ENCODE measurements at places on chromosomes 5 and 9.

DNA sequence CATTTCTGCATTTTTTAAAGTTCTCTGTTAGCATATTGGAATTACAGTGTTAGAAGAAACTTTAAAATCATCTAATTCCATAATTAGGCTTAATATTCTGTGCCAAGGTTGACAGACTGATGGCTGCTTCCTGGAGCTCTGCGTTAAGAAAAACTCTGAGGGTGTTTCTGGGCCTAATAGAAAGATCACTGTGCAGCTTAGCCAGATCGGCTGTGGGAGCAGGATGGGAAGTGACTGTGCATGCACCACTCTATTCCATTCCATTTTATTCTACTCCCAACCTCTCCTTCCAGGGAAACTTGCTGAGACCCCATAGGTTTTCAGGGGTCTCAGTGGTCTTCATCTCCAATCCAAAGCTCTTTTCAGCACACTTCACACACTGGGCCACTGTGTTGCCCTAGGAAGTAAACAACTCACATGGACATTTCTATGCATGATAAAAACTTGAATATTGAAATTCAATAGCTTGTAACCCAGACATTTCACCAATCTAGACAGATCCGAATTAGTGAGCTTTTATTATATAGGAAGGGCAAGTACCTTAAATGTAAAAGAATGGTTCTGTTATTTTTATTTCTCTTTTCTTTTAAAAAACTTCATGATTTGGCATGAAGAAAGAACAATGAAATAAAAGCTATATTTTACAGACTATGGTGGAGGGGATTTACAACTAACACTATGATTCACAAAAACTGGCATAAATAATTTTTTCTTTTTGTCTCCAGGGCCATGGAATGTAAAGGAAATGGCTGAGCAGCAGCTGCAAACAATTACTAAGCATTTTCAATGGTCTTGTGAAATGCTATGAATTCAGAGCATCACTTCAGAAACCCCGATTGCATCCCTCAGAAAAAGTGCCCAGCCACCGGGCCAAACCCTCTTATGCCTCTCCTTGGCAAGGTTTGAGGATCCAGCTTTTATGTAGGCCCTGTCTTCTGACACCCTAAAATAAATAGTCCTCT lies 51.4 kb upstream of the DAB2 start:
- no peak for DNase-seq

DNA sequence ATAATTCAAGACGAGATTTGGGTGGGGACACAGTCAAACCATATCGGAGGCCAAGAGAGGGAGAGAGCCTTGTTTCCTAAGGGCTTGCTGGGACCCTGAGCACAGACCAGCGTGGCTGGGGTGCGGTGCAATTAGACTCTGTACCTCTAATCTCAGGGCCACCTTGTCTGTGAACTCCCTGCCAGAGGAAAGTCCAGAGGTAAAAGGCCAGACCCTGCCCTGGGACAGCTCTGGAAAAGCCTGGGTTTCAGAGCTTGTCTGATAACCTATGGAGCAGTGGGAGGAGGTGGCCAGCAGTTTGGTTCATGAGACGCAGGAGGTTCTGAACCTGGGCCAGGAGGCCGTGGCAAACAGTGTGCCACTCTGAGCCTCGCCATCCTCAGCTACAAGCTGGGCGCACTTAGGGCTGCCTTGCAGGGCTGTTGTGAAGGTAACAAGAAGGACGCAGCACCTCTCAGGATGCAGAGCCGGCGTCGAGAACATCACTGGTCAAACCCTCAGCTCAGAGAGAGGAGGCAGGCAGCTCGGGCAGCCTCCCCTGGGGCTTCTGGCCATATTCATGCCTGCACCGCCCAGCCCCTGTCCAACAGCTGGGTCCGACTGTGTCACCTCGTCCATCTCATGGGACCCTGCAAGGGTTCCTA lies 4.8 kb upstream of the DOLPP1 start:
- no peak for DNase-seq

- DNase-seq = no peak
These were observed 184.2 kb downstream of the DMAC1 start for GRCh38 chr9:7615344-7615743.

GRCh38 chr5:166845044-166845443 lies 1446.4 kb upstream of the WWC1 start:
- DNase-seq = no peak

- DNase-seq = no peak
These were observed 62.5 kb upstream of the CXCL14 start for GRCh38 chr5:135641319-135641718.

GRCh38 chr9:95724253-95724991 lies 151.1 kb upstream of the ERCC6L2 start:
- DNase-seq = peak; percentile 3

DNA sequence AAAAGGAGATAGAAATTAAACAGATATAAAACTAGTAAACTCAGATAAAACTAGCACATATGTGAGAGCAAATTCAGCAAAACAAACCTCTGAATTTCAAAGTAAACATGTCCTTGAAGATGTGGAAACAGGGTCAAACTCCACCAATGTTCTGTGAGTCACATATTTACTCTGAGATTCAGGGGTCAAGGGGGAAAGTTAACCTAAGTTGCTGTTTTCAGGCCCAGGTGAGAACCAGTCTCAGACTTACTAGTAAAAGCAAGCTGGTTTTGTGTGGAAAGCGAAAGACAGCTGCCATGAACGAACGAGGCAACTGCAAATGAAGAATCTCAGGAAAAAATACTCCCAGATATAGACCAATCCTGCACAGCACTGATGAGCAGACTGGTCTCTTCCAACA lies 29.0 kb downstream of the PSMB7 start:
- no peak for DNase-seq

DNA sequence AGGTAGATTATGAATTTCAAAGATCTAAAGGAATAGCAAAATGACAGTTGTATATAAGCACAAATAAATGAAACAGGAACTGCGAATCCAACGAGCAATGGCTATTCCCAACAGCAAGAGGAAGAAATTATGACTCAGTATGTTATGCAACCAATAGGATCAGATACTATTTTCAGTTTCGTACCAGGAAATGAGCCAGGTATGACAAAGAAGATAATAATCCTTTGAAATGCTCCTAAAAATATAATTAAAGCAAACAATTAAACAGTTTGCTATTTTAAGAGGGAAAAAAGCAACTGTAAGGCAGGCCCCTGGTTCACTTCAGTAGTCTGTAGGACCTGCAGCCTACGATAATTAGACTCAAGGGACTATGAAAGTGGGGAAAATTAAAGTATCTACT lies 58.9 kb downstream of the AUH start:
- no peak for DNase-seq

DNA sequence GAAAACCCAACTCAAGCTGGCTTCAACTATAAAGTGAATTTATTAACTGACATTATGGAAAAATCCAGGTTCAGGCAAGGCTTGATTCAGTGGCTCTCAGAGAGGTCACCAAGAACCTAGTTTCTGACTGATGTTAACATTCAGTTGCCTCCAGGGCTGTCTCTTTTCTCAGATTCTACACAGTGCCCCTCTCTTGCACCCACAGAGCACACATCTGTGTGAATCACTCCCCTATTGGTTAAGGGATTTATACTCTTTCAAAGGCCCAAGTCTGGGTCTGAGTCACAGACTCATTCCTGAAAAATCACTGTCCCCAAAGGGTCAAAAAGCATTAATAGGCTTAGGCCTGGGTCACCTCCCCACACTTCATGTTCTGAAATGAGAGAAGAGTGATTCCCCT lies 6.2 kb upstream of the HAVCR2 start:
- DNase-seq = no peak

DNA sequence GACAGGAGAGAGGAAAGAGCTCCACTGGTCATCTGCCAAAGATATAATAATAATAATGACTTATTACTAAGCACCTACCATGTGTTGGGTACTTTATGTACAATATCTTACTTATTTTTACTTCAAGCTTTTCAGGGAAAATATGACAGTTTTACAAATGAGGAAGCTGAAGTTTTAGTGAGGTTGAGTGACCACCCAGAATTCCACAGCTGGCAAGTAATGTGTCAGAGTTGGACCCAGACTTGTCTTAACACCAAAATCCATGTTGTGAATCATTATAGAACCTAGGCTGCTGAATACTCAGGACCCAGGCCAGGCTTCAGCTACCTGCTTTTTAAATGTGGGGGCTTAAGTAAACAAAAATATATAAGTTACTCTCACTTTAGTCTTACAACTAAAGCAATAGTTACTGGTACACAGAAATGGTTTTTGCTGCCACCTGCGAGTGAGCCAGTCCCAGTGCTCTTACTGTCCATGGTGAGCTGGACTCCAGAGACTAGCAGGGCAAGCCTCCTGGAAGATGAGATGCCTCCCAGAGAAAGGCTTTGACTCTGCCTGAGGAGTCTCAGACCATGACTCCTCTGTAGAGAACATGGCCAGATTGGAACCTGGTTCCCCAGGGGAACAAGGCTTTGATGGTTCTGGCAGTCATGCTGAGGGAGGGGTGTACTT lies 29.9 kb downstream of the RUSC2 start:
- no peak for DNase-seq

GRCh38 chr9:132669319-132669697 lies 475 bp downstream of the DDX31 start:
- no peak for DNase-seq

- no peak for DNase-seq
These were observed 149.7 kb upstream of the FBXL17 start for GRCh38 chr5:108531367-108532128.

DNA sequence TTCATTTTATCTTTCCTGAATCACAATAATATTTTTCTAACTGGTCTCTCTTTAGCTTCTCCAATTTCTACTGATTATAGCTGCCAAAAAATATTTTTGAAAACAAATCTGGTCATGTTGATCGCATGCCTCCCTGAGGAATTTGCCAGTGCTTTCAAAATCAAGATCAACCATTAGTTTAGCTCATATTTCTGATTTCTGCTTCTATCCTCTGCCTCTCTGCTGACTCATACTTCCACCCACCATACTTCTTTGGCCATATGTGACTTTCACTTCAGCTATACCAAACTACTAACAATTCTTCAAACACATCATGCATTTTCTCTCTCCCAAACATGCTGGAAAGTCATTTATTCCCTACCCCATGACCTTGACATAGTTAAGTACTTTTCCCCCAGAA lies 636.5 kb downstream of the TLE1 start:
- no peak for DNase-seq

GRCh38 chr5:180464603-180464970 lies 29.6 kb upstream of the CNOT6 start:
- DNase-seq = no peak

DNA sequence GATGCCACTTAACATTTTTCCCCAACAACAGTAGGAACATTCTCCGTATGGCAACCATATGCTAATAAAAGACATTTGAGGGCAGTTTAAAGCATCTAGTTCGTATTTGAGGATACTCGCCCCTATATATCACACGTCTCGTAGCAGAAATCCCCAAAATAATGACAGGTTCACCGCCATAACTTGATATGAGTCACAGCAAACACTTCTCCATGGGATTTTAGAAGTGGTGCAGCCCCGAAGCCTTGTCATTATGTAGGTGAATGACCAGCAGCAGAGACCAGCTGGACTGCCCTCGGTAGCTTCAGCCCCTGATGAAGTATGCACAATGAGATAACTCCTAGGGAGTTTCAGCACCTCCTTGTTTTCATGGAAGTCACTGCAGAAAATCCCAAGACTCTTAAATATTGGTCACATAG lies 2.0 kb downstream of the CTNND2 start:
- DNase-seq = no peak
